ENCODE measurements at places on chromosomes 13 and 19.

GRCh38 chr13:112626124-112626523 lies 38.2 kb upstream of the TUBGCP3 start:
- no peak for DNase-seq

- DNase-seq, result no peak
Observed at GRCh38 chr13:112697756-112698655, 8.2 kb downstream of the ATP11A start.

GRCh38 chr19:29758863-29759262 lies 43.8 kb upstream of the C19orf12 start:
- DNase-seq, result no peak

GRCh38 chr13:68908879-68909278 lies 1198.7 kb upstream of the ATXN8OS start:
- no peak for DNase-seq

DNA sequence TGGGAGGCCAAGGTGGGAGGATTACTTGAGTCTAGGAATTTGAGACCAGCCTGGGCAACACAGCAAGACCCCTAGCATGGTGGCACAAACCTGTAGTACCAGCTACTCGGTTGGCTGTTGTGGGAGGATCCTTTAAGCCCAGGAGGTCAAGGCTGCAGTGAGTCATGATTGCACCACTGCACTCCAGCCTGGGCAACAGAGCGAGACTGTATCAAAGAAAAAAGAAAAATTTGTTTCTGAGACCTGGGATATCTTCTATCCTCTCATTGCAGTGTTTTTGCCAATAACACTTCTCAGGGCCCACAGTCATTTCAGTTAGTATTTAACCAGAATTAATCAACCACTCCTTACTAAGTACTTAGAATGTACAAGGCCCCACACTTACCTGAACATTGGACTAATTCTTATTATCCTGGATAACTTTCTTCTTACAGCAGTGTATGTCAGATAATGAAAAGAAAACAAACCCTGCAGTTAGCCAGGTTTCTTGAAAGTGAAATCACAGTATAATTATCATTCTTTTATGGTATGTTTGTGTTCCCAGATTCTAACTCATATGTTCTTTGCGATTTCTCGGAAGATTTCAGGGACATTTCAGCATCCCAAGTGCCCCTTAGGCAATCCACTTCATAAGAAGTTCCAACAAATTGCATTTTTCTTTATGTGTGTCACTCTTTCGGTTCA lies 75.6 kb upstream of the KLF5 start:
- no peak for DNase-seq

- DNase-seq, result no peak
Observed at GRCh38 chr13:21011378-21011777, 50.0 kb downstream of the LATS2 start.

GRCh38 chr19:28961772-28962500 lies 251.0 kb downstream of the UQCRFS1 start:
- no peak for DNase-seq

DNA sequence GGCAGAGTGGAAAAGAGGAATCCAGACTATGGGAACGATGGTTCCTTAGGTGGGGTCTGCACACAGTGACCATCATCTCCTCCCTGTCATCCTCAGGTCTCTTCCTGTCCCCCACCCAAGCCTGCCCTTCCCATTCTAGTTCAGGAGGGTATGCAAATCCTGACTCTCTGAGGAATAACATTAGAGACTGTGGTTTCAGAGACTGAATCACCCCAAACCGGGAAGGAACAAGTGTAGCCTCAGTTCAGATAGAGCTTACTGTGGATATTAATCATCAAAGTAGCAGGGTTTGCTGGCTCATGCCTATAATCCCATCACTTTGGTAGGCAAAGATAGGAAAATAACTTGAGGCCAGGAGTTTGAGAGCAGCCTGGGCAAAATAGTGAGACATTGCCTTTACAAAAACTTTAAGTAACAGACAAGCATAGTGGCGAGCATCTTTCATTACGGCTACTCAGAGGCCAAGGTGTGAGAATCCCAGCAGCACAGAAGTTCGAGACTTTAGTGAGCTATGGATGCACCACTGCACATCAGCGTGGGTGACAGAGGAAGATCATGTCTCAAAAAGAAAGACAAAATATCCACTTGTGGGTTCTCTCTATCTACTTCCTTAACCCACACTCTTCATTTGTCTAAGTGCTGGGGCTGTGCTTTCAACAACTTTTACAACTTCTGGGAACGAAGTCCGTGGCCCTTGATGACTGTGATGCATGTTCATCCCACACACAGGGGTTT lies 19.3 kb upstream of the LGALS13 start:
- DNase-seq, result no peak

DNA sequence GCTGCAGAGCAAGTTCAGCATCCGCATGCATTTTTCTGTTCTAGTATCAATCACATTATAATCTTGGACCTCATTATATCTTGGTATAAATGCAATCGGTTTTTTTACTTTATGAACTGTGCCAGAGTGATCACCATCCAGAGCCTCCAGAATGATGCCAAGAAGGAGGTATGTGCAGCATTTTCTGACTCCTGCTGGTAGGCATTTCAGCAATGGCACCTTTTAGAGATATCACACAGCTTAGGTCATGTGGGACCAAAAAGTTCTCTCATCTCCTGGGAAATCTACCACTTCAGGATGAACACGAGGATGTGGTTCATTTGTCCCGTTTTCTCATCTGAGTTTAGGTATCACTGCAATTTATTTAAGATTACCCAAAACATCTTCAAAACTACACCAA lies 220.4 kb downstream of the VWA8 start:
- no peak for DNase-seq

- DNase-seq, result no peak
Observed at GRCh38 chr13:25421612-25422011, 49.8 kb downstream of the ATP8A2 start.

- no peak for DNase-seq
Observed at GRCh38 chr19:46551164-46551563, 50.0 kb upstream of the CALM3 start.

GRCh38 chr13:111092685-111093084 lies 22.4 kb upstream of the ARHGEF7 start:
- DNase-seq, result no peak

- no peak for DNase-seq
Observed at GRCh38 chr13:107088061-107088460, 520.1 kb upstream of the ARGLU1 start.

DNA sequence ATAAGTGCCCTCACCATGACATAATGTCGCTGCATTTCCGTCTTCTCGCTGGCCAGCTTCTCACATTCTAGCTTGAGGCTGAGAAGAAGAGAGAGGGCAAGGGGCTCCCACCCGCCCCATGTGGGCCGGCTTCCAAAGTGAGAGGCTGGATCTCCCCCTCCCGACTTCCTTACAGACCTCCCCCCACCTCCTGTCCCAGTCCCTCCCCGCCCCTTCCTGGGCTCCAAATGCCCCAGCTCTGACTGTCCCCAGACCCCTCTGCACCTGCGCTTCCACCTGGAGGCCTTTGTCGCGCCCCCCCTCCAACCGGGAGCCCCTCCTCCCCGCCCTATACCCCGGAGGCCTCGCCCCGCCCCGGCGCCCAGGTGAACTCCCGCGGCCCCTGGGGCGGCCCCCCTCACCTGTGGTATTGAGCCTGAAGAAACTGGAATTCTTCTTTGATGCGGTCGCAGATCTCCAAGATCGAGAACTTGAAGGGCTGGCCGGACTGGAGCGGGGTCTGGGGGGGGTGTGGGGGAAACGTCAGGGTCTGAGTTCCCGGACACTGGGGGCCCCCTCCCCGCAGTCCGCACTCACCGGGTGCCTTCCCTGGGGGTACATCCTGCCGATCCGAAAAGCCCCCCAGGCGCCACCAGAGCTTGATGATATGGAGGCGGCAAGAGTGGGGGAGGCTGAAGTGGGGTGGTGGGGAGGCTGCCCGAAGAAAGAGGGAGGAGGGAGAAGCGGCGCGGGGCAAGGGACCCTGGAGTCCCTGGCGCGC lies 595 bp downstream of the TLE2 start:
- DNase-seq, result no peak

- no peak for DNase-seq
Observed at GRCh38 chr13:75915066-75915465, 278.9 kb downstream of the LMO7 start.

GRCh38 chr19:39139971-39140453 lies 14.4 kb downstream of the PAK4 start:
- no peak for DNase-seq

DNA sequence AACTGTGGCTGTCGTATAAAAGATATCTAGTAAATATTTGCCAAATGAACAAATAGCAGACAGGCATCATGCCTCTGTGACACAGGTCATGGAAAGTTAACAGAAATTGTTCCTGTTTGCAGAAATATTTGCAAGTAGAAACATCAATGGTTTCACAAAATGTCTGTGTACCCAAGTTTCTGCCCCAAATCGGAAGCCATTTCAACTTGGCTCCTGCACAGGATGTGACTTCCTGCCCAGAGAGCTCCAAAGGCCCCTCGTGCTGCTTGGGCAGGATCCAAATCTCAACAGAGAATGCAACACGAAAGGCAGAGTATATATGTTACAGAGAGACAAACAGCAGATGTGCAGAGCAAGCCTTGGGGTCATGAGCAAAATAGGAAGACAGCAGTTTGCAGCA lies 95.5 kb upstream of the SERP2 start:
- no peak for DNase-seq

DNA sequence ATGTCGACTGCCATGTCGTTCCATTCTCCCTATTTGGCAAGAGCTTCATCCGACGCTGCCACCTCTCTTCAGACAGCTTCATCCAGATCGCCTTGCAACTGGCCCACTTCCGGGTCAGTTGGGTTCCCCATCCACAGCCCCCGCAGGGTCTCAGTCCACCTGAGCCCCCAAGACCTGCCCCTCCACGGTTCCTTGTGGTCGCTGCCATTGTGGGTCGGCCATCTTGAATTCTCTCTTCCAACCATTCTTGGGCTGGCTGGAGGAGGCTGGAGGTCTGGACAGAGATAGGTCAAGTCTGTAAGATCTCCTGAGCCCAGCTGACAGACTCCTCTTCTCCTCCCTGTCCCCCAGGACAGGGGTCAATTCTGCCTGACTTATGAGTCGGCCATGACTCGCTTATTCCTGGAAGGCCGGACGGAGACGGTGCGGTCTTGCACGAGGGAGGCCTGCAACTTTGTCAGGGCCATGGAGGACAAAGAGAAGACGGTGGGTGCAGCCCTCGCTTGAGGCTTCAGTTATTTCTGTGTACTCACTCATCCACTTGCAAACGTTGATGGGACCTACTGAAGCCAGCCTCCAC lies 19.5 kb downstream of the CPT1C start:
- DNase-seq, result no peak

DNA sequence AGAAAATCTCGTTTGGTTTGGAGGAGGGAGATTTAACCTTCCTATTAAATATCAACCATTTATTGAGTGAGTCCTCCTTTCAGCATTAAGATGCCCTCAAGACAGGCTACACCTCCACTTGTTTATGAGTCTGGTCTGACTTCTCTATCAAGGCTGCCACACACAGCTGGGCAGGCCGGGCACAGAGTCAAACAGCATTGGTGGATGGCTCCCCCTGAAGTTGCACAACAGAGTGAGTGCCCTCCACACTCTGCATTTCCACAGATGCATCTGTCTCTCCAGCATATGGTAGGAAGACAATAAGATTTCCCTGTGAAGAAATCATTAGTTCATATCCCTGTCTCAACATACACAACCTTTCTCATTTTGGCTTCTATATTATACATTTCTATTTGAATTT lies 31.4 kb downstream of the PHF11 start:
- no peak for DNase-seq

GRCh38 chr19:29675120-29675649 lies 9.9 kb downstream of the PLEKHF1 start:
- DNase-seq, result no peak

- no peak for DNase-seq
Observed at GRCh38 chr13:69213396-69213795, 894.2 kb upstream of the ATXN8OS start.

GRCh38 chr13:112760435-112760834 lies 70.6 kb downstream of the ATP11A start:
- DNase-seq, result no peak

DNA sequence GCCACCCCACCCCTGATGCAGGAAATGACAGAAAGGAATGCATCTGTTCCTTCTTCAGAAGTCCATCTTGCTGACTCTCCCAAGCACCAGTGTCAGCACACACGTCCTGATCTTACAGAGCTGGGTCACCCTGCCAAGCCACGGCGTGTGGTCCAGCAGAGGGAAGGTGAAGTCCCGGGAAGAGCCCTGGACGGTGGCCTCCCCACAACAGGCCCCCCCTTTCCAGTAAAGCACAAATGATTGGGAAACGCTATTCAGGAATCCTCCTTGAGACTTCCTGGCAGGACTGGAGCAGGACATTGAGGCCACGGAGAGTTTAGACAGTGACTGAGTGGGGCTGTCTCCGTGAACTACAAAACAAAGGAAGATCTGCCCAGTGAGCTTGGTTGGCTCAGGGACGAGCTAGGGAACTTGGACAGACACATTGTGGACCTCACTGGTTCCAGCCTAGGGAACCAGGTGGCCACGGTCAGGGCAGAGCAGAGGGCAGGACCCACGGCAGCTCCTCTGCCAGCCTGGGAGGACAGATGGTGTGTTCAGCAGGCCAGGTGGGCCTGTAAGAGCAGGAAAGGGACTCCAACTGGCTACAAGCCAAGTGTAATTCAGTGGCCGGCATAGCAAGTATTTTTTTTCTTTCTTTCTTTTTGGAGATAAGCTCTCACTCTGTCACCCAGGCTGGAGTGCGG lies 41.7 kb downstream of the ELL start:
- no peak for DNase-seq

All from cortex of kidney (tissue), 1 donor.